Stomach (tissue), 19 donors: ENCODE measurements at places on chromosomes 4 and X. TPM values are rescaled to one million over a fixed set of nuclear protein-coding genes. Genes with fewer than 3 reads are reported as not detected.
A peak's percentile ranks its signal among the peaks of the same experiment; 100 is the strongest.

Gene TRIM60
- not detected for total RNA-seq

GRCh38 chr4:125979950-125980349 is 665.2 kb downstream of the FAT4 start:
- H3K36me3 ChIP-seq: no peaks in the 10 kb centered on the region
- no peak for DNase-seq
- no peaks in the 10 kb centered on the region for H3K27me3 ChIP-seq

- no peaks in the 10 kb centered on the region for H3K4me1 ChIP-seq
- no peaks in the 10 kb centered on the region for H3K36me3 ChIP-seq
- no peak overlapping the region for H3K27ac ChIP-seq
- no peaks in the 10 kb centered on the region for H3K27me3 ChIP-seq
Measured at GRCh38 chr4:5511791-5512190, 196.6 kb downstream of the EVC2 start.

DNA sequence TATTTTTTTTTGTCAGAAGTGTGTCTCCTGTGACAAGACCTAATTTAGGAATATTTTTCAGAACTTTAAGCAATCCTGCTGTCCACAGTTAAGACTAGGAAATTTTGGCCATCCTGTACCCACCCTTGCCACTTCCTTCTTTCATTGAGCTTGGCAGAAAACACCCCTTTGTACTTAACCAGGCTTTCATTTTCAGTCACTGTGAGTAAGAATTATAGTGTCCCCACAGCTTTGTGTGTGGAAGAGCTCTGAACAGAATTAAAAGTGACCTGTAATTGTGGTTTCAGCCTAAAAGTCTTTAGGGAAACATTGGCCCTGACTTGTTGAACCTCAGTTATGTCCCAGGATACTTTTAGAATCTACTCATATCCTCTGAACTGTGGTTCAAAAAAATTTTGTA is 153.7 kb upstream of the BMP3 start:
- no peak for DNase-seq
- H3K4me3 ChIP-seq: no peak overlapping the region
- H3K36me3 ChIP-seq: no peaks in the 10 kb centered on the region
- no peaks in the 10 kb centered on the region for H3K27me3 ChIP-seq

- no peak overlapping the region for H3K27ac ChIP-seq
- no peaks in the 10 kb centered on the region for H3K36me3 ChIP-seq
- H3K27me3 ChIP-seq: no peaks in the 10 kb centered on the region
- no peak overlapping the region for H3K4me3 ChIP-seq
- H3K4me1 ChIP-seq: peaks cover 16% of the 10 kb centered on the region
- DNase-seq: no peak
Measured at GRCh38 chr4:83250687-83251446, 33.7 kb downstream of the COQ2 start.

DNA sequence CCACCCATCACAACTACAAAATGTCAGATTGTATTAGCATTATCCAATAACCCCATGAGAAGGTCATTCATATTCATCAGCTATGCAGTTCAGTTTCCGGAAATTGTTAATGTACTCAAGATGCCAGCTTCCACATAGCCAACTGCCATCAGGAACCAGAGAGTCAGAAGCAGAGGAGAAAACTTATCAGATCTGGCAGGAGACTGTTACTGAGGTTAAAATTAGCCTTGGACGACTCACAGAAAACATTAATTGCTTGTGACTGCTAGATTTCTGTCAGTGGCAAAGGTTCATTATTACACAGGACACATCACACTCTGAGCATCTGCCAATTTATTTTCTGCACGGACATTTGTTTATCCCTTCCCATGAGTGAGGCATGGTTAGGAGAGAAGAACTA is 352.8 kb downstream of the DHRSX start:
- no peaks in the 10 kb centered on the region for H3K27me3 ChIP-seq
- no peaks in the 10 kb centered on the region for H3K4me1 ChIP-seq
- H3K4me3 ChIP-seq: no peak overlapping the region

DNA sequence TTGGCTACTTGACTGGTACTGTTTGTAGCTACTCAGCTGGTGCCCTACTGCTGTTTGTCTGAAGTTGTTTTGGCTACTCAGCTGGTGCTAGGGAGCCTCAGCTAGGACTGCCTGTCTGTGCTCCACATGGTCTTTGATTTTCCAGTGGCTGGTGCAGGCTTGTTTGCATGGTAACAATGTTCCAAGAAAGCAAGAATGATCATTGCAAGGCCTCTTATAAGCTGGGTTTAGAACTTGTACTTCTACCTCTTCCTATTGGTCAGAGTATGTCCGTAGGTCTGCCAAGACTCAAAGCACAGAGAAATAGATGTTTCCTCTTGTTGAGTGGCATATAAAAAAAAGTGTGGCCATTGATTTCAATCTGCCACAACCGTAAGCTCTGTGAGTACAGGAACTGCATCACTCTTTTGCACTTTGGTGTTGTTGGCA is 17.6 kb downstream of the NFKB1 start:
- peaks cover 5% of the 10 kb centered on the region for H3K4me1 ChIP-seq
- no peak overlapping the region for H3K27ac ChIP-seq
- no peaks in the 10 kb centered on the region for H3K27me3 ChIP-seq
- DNase-seq: peak; percentile 21
- no peak overlapping the region for H3K4me3 ChIP-seq

GRCh38 chr4:94339779-94340178 is 2.9 kb downstream of the HPGDS start:
- no peaks in the 10 kb centered on the region for H3K27me3 ChIP-seq
- no peak for DNase-seq
- no peaks in the 10 kb centered on the region for H3K4me1 ChIP-seq
- no peak overlapping the region for H3K4me3 ChIP-seq
- H3K36me3 ChIP-seq: no peaks in the 10 kb centered on the region
- no peak overlapping the region for H3K27ac ChIP-seq

Gene GAB3
- not detected for total RNA-seq

Gene ENPP6
- total RNA-seq: 3.5 TPM

DNA sequence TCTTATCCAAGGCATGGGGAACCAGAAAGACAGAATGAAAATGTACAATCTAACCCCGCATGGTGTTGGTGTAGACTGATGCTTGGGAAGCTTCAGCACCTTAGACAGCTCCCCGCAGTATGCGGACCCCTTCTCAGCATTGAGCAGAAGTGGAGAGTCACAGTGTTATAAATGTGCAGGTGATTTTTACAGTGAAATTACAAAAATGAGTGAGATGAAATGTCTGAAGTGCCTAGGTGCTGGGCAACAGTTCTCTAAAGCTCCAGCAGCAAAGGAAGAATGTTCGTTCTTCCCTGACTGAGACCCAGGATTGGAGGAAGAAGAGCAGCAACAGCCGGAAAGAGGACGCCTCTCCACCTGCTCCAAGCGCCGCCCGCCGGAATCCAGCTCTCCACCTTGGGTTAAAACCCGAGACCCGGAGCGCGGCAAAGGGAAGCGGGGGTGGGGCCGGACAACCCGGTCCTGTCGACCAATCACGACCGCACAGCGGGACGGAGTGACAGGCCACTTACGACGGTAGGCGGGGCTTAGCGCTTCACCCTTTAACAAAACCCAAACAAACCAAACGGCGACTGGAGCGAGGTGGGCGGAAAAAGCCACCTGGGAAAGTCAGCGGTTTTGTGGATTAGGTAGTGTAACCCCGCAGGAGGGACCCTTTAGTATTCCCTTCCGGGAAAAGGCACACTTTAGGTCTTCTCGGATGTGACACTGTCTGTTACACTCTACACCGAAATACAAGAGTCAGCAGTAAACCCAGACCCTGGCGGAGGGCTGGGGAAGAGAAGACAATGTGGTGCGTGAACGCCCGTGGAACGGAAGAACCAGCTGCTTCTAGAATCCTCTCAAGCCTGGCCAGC is at the start of gene GLRA3:
TSS of gene GLRA3 (minus strand) at position 403 of the 857 bp plus-strand sequence. CDS start 436 bp downstream, outside the sequence.
- H3K36me3 ChIP-seq: no peaks in the 10 kb centered on the region
- H3K27me3 ChIP-seq: peaks cover 7% of the 10 kb centered on the region
- H3K27ac ChIP-seq: no peak within 1 kb of the TSS
- DNase-seq: peak; percentile 85
- H3K4me3 ChIP-seq: peak within 1 kb of the TSS; percentile 40

GRCh38 chr4:7430368-7430964 is 4.3 kb downstream of the PSAPL1 start:
- DNase-seq: peak; percentile 24
- no peaks in the 10 kb centered on the region for H3K27me3 ChIP-seq
- peaks cover 14% of the 10 kb centered on the region for H3K4me1 ChIP-seq
- H3K27ac ChIP-seq: no peak overlapping the region

Gene RHOH
- 1.7 TPM for total RNA-seq

GRCh38 chr4:16767251-16767650 is 131.2 kb downstream of the LDB2 start:
- no peaks in the 10 kb centered on the region for H3K27me3 ChIP-seq
- DNase-seq: no peak
- H3K4me1 ChIP-seq: no peaks in the 10 kb centered on the region
- H3K27ac ChIP-seq: no peak overlapping the region
- no peak overlapping the region for H3K4me3 ChIP-seq

Gene FHIP1A
- 17.6 TPM for total RNA-seq

- H3K4me1 ChIP-seq: no peaks in the 10 kb centered on the region
- H3K27me3 ChIP-seq: no peaks in the 10 kb centered on the region
- peaks cover 26% of the 10 kb centered on the region for H3K36me3 ChIP-seq
- H3K27ac ChIP-seq: no peak overlapping the region
Measured at GRCh38 chr4:25421816-25422525, 44.9 kb downstream of the ANAPC4 start.

- no peaks in the 10 kb centered on the region for H3K27me3 ChIP-seq
- no peak overlapping the region for H3K27ac ChIP-seq
- no peak overlapping the region for H3K4me3 ChIP-seq
Measured at GRCh38 chr4:13240066-13240465, 244.1 kb downstream of the RAB28 start.

DNA sequence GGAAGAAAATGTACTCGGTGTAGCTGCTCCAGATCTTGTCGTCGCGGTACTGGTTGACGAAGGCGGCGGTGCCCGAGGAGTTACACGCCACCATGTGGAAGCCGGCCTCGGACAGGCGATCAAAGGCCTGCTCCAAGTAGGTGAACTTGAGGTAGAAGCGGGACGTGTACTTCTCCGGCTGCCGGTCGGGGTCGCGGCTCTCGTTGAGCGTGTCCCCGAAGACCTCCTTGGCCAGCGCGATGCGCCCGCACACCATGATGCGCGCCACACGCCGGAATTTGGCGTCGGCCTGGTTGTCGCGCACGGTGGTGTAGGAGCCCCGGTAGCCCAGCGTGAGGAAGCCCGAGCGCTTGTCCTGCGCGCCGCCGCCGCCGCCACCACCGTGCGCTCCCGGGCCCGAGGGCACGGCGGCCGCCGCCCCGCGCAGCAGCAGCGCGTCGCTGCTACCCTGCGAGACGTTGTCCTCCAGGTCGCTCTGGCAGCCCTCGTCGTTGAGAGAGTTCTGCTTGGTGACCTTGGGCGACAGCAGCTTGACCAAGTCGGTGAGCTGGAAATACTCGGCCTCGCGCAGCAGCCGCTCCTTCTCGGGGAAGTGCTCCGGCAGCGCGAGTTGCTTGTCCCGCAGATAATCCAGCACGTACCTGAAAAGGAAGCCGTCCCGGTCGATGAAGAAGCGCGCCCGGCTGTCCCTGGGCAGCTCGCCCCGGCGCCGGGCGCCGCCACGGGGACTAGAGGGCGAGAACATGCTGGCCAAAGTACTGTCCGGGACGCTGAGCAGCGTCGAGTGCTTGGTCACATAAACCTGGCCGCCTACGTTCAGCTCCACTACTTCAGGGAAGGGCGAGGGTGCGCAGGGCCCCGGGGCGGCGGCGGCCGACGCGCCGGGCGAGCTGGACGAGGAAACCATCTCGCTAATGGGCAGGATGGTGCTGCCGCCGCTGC is 775 bp downstream of the KCTD8 start:
- peak; percentile 75 for DNase-seq
- peaks cover 30% of the 10 kb centered on the region for H3K4me1 ChIP-seq
- H3K27me3 ChIP-seq: peaks cover 34% of the 10 kb centered on the region
- H3K36me3 ChIP-seq: no peaks in the 10 kb centered on the region

DNA sequence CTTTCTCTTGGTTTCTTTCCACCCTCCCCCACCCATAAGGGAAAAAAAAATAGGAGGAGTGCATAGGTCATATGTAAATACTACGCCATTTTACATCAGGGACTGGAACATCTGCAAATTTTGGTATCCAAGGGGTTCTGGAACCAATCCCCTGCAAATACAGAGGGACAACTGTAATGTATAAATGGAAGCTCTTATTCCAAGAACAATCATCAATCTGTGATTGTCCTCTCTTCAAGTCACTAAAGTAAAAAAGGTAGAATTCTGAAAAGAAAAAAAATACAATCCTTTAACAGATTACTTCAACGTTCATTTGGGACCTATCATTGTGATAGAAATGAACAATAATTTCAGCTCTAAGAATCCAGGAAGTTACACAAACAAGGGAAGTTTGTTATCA is 13.6 kb downstream of the PPA2 start:
- H3K36me3 ChIP-seq: peaks cover 5% of the 10 kb centered on the region
- H3K27ac ChIP-seq: no peak overlapping the region
- no peaks in the 10 kb centered on the region for H3K27me3 ChIP-seq

Gene MAGEA8
- total RNA-seq: not detected

DNA sequence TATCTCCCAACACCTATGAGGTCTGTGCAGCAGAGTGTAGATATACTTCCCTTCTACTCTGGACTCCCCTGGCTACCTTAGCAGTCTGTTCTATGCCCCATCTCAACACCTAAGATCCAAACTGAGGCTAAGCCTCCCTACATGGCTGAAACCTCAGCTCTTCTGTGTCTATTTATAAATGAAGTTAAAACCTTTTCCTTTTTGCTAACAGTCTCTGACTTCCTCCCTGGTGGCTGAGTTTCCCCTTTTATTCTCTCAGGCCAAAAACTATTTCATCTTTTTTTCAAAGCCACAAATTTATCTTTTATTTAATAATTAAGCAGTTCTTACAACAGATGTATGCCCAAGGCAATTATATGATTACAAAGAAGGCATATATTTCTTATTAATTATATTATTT is 111.8 kb upstream of the STIM2 start:
- no peak overlapping the region for H3K27ac ChIP-seq
- DNase-seq: no peak
- H3K27me3 ChIP-seq: no peaks in the 10 kb centered on the region
- no peak overlapping the region for H3K4me3 ChIP-seq
